ENCODE measurements at places on chromosomes 11 and 22.

DNA sequence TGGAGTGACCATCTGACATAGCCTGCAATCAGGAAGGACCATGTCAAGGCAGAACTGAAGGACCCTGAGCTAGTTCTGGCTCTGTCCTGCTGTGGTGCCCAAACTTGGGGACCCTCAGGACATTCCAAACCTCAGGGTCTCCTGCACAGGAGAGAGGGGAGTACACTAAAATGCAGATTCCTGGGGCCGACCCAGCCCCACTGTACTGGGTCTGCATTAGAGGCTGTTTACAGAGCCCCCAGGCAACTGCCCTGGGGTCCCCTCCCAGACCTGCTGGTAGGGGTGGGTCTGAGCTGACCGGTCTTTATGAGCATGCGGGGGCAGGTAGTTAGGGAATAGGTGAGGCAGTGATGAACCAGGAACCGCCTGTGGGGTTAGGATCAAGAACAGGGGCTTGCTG, 6.8 kb downstream of the TRPM5 start:
- DNase-seq = no peak

- DNase-seq = no peak
These were observed 25.0 kb upstream of the MGAT3 start for GRCh38 chr22:39431821-39432251.

GRCh38 chr11:35192347-35192746, 53.4 kb downstream of the CD44 start:
- DNase-seq = no peak

- no peak for DNase-seq
These were observed 99.8 kb downstream of the PKNOX2 start for GRCh38 chr11:125264100-125265022.

GRCh38 chr11:2190657-2191471, 19.2 kb upstream of the TH start:
- DNase-seq = peak; percentile 43

DNA sequence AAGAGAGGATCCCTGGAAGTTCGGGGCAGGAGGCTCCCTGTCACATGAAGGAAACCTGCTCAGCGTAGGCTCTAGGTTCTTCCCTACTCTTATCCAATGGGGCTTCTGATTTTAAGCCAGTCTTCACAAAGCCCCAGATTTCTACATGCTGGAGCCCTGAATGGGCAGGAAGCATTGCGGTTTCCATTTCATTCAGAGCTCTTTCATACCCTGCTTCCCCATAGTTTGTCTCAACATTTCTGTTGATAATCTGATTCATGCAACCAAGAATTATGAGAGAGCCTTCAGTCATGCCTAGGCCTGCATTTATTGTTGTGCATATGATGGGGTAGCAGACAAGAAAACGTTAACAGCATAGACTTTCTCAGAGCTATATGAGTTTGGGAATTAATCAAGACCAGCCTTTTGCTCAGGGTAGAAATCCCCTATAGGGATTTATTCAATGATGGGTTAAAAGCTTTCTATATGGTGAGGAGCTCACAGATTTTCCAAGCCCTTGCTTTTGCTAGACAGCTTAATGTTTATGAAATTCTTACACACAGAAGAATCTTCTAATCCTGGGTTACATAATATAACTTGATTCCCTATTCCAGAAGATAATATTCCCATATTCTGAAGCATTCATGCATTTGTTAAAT, 15.9 kb downstream of the OR51B4 start:
- no peak for DNase-seq

DNA sequence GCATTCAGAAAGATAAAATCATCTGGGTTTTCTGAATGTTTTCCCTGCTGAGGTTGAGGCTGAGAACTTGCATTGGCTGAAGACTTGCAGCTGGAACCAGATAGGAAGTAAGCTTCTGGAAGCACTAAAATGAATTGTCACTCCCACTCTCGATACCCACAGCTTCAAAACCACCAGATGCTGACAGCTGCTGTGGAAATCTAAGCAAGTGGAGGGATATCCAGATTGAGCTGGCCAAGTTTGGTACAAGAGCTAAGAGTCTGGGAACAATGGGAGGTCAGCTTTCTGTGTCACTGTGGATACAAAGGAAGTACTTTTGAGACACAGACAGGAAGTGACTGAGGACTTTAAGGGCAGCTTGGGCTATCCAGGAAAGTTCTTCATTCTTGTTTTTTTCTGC, 51.3 kb upstream of the CD44 start:
- DNase-seq = peak; percentile 64
